ENCODE measurements at places on chromosomes 4 and X. TPM values are rescaled to one million over a fixed set of nuclear protein-coding genes. Genes with fewer than 3 reads are reported as not detected.

GRCh38 chrX:43469391-43470054 lies 186.6 kb upstream of the MAOA start:
- no peak overlapping the region for H3K27ac ChIP-seq
- H3K4me1 ChIP-seq, result no peaks in the 10 kb centered on the region
- H3K27me3 ChIP-seq, result no peaks in the 10 kb centered on the region
- DNase-seq, result no peak
- H3K36me3 ChIP-seq, result no peaks in the 10 kb centered on the region

DNA sequence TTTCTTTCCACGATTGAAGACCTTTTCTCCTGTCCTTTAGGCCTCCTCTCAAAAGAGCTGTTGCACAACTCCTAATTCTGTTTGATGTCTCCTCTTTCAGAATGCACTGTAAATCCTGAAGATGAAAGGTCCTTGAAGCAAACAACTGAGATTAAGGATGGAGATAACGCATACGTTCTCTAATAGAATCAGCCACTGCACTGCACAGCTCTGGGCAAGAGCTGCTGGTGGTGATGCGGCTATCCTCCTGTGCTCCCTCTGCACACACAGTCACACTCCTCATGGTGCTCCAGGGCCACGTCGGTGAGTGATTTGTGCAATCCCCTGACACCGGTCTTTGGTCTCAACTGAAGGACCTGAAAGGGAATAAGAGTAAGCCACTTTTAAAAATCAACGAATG lies 208.7 kb downstream of the PDGFC start:
- H3K27ac ChIP-seq, result no peak overlapping the region
- H3K36me3 ChIP-seq, result no peaks in the 10 kb centered on the region
- H3K4me1 ChIP-seq, result no peaks in the 10 kb centered on the region
- DNase-seq, result no peak
- H3K27me3 ChIP-seq, result no peaks in the 10 kb centered on the region

GRCh38 chrX:147875866-147876596 lies 35.7 kb upstream of the FMR1 start:
- H3K4me1 ChIP-seq, result no peaks in the 10 kb centered on the region
- H3K27me3 ChIP-seq, result no peaks in the 10 kb centered on the region
- no peaks in the 10 kb centered on the region for H3K36me3 ChIP-seq
- H3K4me3 ChIP-seq, result no peak overlapping the region
- no peak overlapping the region for H3K27ac ChIP-seq

DNA sequence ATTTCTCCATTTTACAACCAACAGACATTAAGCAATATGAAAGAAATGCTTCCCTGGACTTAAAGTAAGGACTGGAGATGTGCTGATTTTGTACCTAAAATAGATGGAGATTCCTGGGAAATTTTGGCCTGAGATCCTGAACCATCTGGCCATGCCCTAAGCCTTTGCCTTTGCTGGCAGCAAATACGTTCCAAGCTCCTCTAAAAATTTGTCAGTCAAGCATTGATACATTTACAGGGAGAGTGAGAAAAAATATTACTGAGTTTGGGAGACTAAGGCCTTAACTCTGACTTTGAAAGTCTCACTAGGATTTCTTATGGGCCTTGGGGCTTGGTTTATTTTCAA lies 63.9 kb downstream of the FHDC1 start:
- H3K36me3 ChIP-seq, result no peaks in the 10 kb centered on the region
- DNase-seq, result no peak
- peaks cover 18% of the 10 kb centered on the region for H3K4me1 ChIP-seq
- H3K27ac ChIP-seq, result no peak overlapping the region

DNA sequence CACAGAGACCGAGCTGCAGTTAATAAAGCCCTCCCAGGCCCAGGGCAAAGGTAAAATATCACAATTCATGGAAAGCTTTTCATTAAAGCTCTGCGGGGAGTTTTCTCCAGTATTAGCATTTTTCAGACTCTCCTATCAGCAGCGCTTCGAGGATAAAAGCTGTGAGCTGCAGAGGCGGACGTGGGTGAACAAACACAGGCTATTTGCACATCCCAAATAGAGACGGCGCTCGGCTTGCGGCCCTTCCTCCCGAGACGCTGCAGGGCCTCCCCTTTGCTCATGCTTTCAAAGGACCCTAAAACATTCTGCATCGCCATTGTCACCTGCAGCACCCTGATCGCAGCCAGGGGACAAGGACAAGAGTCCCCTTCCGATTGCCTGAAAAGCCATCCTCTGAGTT lies 97.3 kb downstream of the SORCS2 start:
- H3K36me3 ChIP-seq, result no peaks in the 10 kb centered on the region
- no peaks in the 10 kb centered on the region for H3K4me1 ChIP-seq
- H3K27ac ChIP-seq, result no peak overlapping the region
- no peak for DNase-seq

- no peaks in the 10 kb centered on the region for H3K27me3 ChIP-seq
- H3K36me3 ChIP-seq, result no peaks in the 10 kb centered on the region
- no peak overlapping the region for H3K4me3 ChIP-seq
- H3K4me1 ChIP-seq, result no peaks in the 10 kb centered on the region
Measured at GRCh38 chr4:88411491-88412096, 32.9 kb downstream of the HERC6 start.

- no peak overlapping the region for H3K27ac ChIP-seq
- no peaks in the 10 kb centered on the region for H3K27me3 ChIP-seq
- H3K36me3 ChIP-seq, result no peaks in the 10 kb centered on the region
- H3K4me3 ChIP-seq, result no peak overlapping the region
- peaks cover 20% of the 10 kb centered on the region for H3K4me1 ChIP-seq
Measured at GRCh38 chr4:118964891-118965411, 76.3 kb downstream of the SYNPO2 start.

GRCh38 chr4:145563293-145563985 lies 55.7 kb upstream of the MMAA start:
- no peaks in the 10 kb centered on the region for H3K4me1 ChIP-seq
- H3K27me3 ChIP-seq, result no peaks in the 10 kb centered on the region
- no peak for DNase-seq
- no peaks in the 10 kb centered on the region for H3K36me3 ChIP-seq

- no peaks in the 10 kb centered on the region for H3K27me3 ChIP-seq
- no peaks in the 10 kb centered on the region for H3K4me1 ChIP-seq
- H3K36me3 ChIP-seq, result no peaks in the 10 kb centered on the region
- no peak overlapping the region for H3K27ac ChIP-seq
- H3K4me3 ChIP-seq, result no peak overlapping the region
Measured at GRCh38 chrX:45348296-45348695, 147.6 kb upstream of the DIPK2B start.

DNA sequence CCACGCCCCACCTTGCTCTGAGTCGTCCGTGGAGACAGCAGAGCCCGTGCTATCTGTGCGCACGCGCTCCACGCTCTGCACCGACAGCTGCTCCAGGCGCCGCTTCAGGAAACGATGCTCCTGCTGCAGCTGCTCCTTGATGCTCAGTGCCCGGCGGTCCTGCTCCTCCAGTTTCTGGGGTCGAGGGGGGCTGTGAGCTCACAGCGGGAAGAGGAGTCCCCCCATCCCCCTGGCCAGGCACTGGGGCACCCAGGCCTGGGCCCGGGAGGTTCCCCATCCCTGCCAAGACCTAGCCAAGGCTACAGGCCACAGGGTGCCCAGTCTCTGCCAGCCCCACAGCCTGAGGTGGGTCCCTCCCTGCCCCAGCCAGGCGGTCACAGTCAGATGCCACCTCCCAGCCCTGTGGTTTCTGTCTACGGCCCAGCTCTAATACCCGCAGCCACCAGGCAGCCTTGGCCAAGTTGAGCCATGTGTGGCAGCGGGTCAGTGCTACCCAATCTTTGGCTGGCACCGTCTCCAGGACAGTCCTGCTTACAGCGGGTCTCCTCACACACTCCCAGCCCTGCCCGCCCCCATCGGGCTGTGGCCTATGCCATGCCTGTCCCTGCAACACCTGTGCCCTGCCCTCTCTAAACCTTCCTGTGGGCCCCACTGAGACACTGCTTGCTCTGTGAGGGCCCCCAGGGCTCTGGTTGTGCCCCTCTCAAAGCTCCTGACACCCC lies 9.3 kb upstream of the HAUS3 start:
- DNase-seq, result no peak
- H3K4me3 ChIP-seq, result no peak overlapping the region
- H3K27me3 ChIP-seq, result no peaks in the 10 kb centered on the region
- no peak overlapping the region for H3K27ac ChIP-seq
- H3K4me1 ChIP-seq, result peaks cover 5% of the 10 kb centered on the region

GRCh38 chrX:132692526-132692925 lies 203.7 kb upstream of the MBNL3 start:
- no peak overlapping the region for H3K4me3 ChIP-seq
- no peak overlapping the region for H3K27ac ChIP-seq
- H3K4me1 ChIP-seq, result no peaks in the 10 kb centered on the region
- no peak for DNase-seq

DNA sequence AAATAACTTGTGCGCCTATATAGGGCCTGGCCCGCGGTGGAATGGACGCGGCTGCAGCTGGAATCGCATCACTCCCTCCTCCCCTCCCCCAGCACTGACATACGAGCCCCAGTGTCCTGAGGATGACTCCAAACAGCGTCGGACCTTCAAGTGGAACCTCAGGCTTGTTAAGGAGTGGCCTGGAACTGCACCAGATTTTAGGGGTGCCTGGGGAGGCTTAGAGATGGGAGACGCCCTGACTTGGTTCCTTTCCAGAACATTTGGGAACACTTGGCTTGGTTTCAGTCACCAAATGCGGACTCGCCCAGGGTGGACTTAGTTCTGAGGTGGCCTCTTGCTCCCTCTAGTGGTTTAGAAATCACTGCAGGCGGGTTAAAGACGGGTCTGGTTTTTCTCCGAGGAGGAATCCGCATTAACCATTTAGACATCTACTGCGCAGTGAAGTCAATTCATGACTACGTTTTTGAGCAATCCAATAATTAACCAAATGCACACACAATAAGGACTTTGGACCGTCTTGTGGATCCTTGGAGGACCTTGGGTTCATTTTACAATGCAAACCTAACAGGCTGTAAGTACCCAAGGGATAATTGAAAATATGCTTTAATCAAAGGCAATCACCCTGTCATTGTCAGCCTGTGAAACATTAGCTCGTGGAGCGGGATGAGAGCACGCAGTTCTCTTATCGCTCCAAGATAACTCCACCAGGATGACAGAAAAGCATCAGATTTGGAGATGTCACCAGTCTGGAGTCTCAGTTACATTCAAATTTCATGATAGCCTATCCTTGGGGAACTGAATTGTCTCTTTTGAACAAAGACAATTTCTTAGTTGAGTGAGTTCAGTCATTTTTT lies 11.2 kb upstream of the PDGFRA start:
- H3K27ac ChIP-seq, result no peak overlapping the region
- no peaks in the 10 kb centered on the region for H3K36me3 ChIP-seq
- H3K27me3 ChIP-seq, result peaks cover 62% of the 10 kb centered on the region
- DNase-seq, result peak; percentile 93
- H3K4me3 ChIP-seq, result peak overlapping the region; percentile 54

DNA sequence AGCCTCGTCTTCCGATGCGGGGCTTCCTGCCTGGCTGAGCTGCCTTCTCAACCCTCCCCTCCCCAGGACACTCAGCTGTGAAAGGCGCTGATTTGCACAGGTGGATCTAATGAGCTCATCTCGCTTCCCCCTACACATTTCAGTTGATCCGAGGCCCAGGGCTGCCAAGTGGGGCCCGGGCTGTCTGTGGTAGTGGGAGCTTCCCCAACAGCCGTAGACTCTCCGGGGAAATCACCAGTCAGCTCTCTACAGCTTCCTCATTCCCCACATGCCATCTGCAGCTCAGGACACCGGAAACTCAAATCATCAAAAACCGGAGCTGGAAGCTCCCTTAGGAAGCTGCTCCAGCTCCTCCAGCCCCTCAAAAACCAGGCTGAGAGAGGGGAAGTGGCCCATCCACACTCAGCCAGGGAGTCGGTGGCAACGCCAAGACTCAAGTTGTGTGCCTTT lies 56.2 kb downstream of the SMIM20 start:
- H3K27ac ChIP-seq, result no peak overlapping the region
- H3K36me3 ChIP-seq, result no peaks in the 10 kb centered on the region
- H3K27me3 ChIP-seq, result no peaks in the 10 kb centered on the region

DNA sequence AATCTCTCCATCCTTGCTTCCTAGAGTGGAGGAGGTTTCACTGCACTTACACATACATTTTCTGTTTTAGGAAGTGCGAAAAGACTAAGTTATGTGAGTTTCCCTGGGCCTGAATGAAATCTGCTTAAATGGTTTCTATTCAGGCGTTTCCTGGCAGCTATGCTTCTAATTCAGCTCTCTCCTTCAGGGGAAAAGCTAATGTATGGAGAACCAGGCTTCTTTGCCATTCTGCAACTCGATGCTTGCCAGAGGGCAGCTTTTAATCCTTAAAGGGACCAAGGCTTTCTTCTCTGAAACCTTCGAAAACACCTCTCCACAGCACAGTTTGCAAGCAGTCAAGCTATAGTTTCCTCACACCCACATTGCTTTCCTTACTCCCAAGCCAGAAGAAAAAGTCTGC lies 89.5 kb upstream of the ARX start:
- no peaks in the 10 kb centered on the region for H3K36me3 ChIP-seq
- H3K27me3 ChIP-seq, result no peaks in the 10 kb centered on the region
- H3K4me3 ChIP-seq, result no peak overlapping the region
- DNase-seq, result peak; percentile 15

DNA sequence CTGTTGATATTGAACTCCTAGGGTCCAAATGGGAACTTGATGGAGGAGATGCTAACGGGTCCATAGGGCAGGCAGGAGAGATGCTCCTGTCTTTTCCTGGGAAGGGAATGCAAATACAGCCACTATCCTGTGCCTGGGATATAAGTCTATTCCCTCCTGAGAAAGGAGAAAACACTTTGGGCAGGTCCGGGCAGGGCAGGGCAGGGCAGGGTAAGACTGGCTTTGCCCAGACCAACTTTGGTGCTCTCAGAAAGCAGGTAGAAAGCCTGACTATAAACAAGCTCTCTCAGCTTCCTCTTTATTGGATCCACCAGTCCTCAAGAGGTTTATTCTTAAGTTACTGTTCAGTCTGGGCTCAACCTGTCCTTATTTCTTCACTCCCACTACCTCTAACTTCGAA lies 232.3 kb downstream of the PTTG2 start:
- H3K4me1 ChIP-seq, result no peaks in the 10 kb centered on the region
- no peak overlapping the region for H3K4me3 ChIP-seq
- no peaks in the 10 kb centered on the region for H3K27me3 ChIP-seq
- H3K36me3 ChIP-seq, result no peaks in the 10 kb centered on the region
- no peak for DNase-seq

GATA1 gene
- not detected for total RNA-seq

KLKB1 gene
- 10.9 TPM for total RNA-seq

CXCL13 gene
- not detected for total RNA-seq

PLS3 gene
- 128 TPM for total RNA-seq

GPC3 gene
- total RNA-seq, result 61.2 TPM

SATL1 gene
- 0.14 TPM for total RNA-seq

TCEAL2 gene
- 12.3 TPM for total RNA-seq

SOWAHD gene
- total RNA-seq, result 3.8 TPM

PRRG1 gene
- total RNA-seq, result 7.0 TPM

CT45A10 gene
- total RNA-seq, result not detected

XAGE1B gene
- not detected for total RNA-seq

GLA gene
- 48.5 TPM for total RNA-seq
